ENCODE measurements at places on chromosomes 4 and X.

DNA sequence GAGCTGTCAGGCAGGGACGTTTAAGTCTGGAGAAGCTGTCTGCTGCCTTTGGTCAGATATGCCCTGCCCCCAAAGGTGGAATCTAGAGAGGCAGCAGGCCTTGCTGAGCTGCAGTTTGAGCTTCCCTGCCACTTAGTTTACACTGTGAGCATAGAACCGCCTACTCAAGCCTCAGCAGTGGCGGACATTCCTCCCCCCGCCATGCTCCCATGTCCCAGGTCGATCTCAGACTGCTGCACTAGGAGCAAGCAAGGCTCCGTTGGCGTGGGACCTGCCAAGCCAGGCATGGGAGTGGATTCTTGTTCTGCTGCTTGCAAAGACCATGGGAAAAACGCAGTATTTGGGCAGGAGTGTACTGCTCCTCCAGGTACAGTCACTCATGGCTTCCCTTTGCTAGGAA is 24.3 kb downstream of the PLK4 start:
- no peak for DNase-seq

- DNase-seq = no peak
Measured at GRCh38 chr4:65482410-65482809, 187.9 kb downstream of the EPHA5 start.

- DNase-seq = peak; percentile 45
Measured at GRCh38 chr4:39976945-39977488, 694 bp downstream of the PDS5A start.

GRCh38 chr4:1873776-1874175 is 2.6 kb downstream of the NSD2 start:
- no peak for DNase-seq

- DNase-seq = no peak
Measured at GRCh38 chr4:176406736-176407135, 87.0 kb downstream of the SPCS3 start.

DNA sequence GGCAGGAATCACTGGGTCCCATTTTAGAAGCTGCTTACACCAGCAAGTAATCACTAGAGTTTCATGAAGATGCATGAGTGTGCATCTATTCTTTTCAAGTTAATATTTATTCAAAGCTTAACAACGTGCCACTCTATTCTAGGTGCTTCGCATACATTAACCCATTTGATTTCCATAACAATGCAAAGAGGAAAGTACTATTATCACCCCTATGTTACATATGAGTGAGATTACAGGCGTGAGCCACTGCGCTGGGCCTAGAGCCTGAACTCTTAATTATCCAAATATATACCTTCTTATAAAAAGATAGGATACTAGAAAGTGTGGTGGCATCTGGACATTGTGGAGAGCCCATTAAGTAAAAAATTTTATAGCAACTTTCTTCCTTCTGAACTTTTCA is 65.4 kb downstream of the CXCL13 start:
- no peak for DNase-seq

GRCh38 chr4:103012551-103012950 is 7.0 kb downstream of the SLC9B1 start:
- DNase-seq = no peak

DNA sequence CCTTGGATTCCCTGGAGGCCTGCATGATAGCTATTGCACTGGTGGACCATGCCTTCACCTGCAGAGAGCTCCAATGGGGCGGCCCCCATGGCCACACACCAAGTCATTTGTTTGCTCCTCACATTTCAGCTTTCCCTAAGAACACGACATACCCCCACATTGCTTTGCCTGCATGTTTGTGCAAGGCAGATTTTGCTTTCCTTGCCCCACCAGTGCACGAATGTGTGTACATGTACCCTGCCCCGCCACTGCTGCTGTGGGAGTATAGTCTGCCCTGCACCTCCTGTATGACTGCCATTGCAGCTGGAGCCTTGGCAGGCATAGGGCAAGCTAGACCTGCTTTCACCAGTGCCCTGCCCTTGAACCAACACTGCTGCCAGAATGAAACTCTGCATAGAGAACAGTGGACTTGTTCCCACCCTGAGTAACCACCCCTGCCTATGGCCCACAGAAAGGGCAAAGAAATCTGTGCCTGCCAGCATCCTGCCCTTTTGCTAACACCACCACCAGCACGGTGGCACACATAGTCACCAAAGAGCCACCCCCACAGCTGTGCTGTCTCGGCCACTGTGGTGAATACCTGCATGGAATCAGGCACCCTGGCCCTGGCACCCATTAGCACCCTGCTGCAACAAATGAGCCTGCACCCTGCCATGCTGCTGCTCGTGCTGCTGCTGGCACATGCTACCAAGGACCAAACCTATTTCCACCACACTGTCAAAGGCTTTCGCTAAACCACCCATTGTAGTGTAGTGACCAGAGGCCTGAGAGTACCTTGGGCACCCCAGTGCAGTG is 661.7 kb upstream of the FAM241A start:
- no peak for DNase-seq

DNA sequence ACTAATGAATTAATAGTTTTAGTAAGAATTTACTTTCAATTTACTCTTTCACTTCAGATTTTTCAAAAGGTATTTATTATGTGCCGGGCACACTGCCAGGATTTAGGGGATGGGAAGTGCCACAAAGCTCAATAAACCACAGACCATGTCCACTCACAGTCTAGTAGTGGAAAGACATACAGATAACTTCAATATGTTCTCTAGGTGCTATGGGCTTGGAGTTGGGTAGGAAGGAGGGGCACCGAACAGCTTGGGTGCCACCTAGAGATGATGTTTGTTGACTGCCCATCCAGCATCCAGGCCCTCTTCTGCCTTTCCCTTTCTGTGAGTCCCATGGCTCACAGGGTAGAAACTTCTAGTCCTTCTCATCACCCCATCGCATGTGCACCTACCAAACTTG is 17.8 kb downstream of the MFAP3L start:
- DNase-seq = no peak

- DNase-seq = peak; percentile 36
Measured at GRCh38 chrX:130097507-130098209, 12.6 kb downstream of the ELF4 start.

GRCh38 chrX:103565197-103565596 is 20.1 kb upstream of the TCEAL4 start:
- no peak for DNase-seq

DNA sequence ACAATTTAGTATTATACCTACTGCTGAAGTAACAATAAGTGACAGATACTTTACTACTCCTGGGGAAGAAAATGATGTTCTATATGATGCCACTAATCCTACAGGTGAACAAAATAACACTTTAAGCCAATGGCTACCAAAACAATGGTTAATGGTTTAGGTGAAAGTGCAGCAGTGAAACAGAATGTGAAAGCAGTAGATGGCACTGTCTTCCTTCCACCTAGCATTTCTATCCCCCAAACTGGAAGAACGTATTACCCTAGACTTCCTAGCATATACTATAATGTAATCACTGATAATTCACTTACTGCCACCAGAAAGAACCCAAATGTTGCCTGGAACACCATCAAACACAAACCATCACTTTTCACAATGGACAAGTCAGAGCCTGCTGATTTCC is 18.9 kb upstream of the CABS1 start:
- no peak for DNase-seq

GRCh38 chr4:1354136-1354982 is 7.4 kb downstream of the UVSSA start:
- no peak for DNase-seq

DNA sequence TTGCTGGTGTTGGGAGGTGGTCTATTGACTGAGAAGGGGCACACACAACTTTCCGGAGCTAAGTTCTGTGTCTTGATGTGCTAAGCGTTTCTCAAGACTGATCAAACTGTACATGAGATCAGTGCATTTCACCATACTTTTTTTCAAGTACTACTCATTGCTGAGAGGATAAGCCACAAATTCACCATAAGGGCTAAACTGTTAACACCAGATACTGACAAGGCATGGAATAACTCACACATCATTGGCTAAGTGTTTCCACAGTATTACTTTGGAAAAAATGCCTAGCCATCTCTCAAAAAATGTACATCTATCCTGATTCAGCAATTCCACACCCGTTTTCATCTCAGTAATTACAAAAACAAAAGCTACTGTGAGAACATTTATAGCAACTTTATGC is 13.0 kb downstream of the RBMX start:
- no peak for DNase-seq

DNA sequence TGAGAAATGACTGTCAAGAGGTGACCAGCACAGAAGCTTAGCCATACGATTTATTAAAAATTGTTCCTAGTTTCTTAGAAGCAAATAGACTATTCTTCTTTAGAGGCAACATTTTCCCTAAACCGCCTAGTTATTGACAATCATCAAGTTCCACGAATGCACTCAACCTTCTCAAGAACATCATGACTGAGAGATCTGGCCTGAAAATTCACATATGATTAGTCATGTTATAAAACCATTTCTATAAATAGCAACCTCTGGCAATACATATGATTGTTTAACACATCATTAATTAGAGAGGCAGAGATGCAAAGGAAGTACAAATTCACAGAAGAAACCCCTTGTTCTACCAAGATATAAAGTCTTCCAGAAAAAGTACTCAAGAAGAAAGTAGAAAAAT is 6.7 kb downstream of the NUP62CL start:
- no peak for DNase-seq

GRCh38 chr4:168699224-168699878 is 202.5 kb downstream of the PALLD start:
- DNase-seq = no peak

GRCh38 chrX:24025741-24026403 is 1.1 kb downstream of the KLHL15 start:
- DNase-seq = peak; percentile 48

DNA sequence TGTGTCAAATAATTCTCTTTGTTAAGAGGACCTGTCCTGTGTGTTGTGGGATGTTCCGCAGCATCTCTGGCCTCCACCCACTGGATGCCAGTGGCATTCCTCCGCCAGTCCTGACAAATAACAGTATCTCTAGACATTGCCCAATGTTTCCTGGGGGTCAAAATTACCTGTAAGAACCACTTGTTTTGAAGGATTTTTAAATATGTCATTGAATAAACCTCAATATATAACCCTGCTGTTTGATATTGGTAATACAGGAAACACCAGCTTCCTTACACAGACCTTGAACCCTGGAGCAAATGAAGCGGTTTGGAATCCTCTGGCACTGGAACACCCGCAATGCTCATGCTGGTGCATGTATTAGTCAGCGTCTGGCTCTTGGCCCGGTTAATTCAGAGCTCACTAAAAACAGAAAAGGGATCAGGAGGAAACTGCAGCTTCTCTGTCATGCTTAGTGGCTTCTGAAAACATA is 101.3 kb downstream of the TBL1X start:
- DNase-seq = peak; percentile 84

DNA sequence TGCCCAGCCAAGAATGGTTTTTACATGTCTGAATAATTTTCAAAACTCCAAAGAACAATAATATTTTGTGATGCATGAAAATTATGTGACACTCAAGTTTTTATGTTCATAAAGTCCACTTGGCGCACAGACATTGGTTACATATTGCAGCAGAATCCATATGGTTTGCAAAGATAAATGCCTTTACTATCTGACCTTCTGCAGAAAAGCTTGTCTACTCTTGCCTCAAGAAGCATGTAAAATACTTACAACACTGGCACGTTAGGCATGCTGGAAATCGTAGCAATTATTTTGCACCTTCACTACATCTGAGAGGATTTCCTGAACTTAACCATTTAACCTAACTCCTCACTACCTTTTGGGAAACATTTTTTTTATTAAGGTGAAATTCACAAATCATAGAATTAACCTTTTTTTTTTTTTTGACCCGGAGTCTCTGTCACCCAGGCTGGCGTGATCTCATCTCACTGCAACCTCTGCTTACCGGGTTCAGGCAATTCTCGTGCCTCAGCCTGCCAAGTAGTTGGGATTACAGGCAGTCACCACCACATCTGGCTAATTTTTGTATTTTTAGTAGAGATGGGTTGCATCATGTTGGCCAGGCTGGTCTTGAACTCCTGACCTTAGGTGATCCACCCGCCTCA is 3.5 kb upstream of the XG start:
- peak; percentile 70 for DNase-seq

DNA sequence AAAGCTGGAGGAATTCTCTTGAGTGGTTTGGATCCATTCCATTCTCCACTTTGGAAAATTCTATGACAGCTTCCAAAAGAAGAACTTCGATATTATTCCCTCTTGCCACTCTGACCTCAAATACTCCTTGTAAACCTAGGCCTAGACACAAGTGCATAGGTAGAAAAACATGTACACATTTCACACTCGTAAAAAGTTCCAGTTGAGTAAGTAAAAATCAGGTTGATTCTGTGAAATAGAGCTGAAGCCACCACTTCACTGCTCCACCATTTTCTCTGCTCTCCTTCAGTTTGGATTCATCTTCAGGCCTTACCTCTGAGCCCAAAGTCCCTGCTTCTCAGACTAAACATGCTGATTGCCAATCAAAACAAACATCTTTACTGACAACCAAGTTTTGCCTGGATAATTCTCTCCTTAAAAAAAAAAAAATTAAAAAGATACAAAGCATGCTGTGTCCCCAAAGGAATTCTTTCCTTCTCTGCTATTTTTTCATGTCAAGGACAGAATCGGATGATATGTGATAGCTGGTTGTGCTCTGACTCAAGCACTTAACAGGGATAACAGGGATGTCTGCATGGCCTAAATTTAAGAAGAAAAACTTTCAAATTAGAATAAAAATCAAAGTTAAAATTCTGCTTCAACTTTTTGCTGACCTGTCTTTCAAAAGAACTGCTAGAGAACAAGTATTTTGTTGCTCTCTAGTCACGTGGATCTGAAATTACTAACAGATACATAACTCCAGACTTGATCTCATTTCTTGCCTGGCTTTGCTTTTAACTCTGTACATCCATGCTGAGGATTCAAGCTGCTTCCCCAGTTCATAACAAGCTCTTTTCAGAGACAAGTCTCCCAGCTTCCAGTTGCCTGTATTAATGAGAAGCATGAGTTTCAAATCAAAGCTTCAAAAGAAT is 420.9 kb upstream of the INTU start:
- peak; percentile 74 for DNase-seq

DNA sequence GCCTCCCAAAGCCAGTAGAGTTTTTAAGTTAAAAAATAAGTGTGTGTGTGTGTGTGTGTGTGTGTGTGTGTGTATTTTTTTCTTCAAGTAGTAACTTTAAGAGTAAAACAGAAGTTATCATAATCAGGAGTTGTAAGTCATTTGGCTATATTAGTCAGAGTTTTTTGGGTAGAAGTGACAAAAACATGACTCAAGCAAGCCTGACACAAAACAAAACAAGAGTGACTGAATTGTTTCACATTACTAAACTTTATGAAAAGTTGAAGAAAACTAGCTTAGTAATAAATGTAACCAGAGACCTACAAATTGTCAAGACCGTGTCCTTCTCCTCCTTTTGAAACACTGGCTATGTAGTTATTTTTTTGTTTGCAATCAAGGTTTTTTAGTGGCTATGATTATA is 738.0 kb upstream of the PITX2 start:
- no peak for DNase-seq

DNA sequence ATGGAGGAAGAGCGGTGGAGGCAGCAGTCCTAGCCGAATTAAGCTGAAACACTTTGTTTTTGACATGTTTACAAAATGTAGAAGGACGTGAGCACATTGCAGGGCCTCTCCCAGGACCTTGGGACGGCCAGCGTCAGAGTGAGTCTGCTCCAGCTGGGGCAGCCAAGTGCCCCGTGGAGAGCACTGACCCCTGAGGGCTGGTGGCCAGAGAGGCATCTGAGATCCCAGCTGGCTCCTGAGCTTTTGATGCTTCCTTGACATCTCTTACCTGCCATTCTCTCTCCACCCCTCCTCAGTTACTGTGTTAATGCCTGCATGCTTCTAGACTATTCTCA is 24.7 kb downstream of the NAT8L start:
- no peak for DNase-seq

GRCh38 chr4:98199247-98199646 is 56.0 kb upstream of the STPG2 start:
- no peak for DNase-seq

GRCh38 chr4:173233857-173234256 is 65.2 kb downstream of the GALNT7 start:
- DNase-seq = no peak
